ENCODE measurements at places on chromosomes 12 and 14. TPM values are rescaled to one million over a fixed set of nuclear protein-coding genes. Genes with fewer than 3 reads are reported as not detected.

DNA sequence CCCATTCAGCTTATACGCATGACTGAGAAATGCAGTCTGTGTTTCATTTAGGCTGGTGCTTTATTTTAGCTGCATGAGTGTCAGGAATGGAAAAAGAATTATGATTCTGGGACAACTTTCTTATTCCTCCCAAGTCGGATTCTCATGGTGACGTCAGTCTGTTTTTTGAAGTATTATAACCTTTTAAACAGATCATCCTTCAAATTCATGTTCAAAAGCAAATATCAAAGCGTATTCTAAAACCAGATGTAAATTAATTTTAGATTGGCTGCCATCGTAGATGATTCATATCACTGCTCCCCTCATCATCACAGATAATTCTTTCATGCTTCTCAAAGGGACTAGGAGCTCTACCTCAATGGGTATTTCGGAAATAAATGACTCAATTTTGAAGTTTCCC, 15.0 kb downstream of the FNTB start:
- no peak for DNase-seq

The KLHL33 gene
- 0.05 TPM for total RNA-seq

DNA sequence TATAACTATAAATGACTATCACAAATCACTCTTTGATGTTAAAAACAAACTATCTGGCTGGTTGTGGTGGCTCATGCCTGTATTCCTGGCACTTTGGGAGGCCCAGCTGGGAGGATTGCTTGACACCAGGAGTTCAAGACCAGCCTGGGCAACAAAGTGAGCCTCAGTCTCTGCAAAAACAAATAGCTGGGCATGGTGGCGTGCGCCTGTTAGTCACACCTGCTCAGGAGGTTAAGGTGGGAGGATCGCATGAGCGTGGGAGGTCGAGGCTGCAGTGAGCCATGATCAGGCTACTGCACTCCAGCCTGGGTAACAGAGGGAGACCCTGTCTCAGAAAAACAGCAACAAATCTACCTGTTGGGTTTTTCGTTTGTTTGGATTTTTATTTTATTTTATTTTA, 5.4 kb downstream of the TXNRD1 start:
- DNase-seq: no peak

The DEGS2 gene
- 0.19 TPM for total RNA-seq

Data from osteocyte (in vitro differentiated cells).